ENCODE measurements at places on chromosomes 16 and 17.

DNA sequence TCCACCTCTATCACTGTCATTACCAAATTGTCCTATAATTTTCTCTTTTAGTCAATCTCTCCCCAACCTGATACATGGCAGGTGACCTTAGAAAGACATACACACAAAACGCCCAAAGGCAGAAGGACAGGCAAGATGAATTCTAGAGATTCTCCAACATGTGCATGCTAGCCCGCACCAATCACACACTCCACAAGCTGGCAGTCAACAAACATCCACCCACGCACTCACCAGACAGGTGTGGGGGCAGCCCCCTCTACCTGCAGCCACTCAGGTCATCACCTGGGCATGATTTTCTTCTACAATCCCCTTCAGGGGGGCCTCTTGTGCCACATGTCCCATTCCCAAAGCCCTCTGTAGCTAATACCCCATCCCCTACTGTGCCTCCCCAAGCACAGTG is 9.5 kb downstream of the MPP2 start:
- DNase-seq, result no peak

DNA sequence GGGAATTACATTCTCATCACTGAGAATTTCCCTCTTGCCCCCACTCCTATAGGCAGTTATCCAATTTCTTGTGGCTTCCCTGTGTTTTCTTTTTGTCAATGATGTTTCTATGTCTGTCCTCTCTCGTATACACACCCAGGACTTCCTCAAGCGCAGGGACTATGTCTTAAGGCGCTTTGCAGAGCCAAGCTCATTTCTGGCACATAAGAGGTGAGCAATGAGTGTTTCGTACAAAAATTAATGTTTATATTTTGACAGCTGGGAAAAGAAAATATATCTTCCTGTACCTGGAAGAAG is 947 bp downstream of the DDX42 start:
- DNase-seq, result no peak

DNA sequence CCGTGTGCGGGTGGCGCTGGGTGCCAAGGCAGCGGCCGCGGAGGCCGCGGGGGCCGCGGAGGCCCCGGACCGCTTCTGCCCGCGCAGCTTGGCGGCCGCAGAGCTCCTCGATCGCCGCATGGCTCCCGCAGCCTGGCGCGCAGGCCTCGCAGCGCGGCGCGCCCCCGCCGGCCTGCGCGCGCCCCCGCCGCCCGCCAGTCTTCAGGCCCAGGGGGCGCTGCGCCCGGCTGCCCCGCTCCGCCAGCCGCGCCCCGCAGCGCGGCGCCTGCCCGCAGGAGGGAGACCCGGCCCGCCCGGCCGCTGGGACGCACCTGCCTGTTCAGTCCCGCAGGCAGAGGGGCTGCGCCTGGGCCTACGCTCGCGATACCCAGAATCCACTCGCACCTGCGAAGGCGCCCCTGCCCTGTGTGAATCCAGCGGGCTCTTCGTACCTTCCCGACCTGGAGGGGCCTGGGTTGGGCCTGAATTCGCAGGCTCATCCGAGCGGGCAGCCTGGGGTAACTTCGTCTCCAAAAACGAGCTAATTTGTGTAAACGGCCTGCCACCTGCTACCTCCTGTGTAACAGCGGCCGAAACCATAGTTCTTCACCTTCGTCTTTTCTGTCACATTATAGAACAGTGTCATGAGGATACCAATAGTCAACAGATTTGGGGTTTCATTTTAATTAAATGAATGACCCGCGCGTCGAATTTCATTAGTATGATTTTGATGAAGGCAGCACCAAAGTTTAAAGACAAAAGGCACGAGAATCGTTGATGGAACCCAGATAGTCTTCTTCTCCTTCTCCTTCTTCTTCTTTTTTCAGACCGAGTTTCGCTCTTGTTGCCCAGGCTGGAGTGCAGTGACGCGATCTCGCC is at the start of gene CENPV:
TSS of gene CENPV (minus strand) at position 153 of the 858 bp plus-strand sequence. CDS start at position 120, 33 bp downstream.
- no peak for DNase-seq

GRCh38 chr17:17196776-17197175 is 9.4 kb downstream of the PLD6 start:
- no peak for DNase-seq

- no peak for DNase-seq
Measured at GRCh38 chr16:83743241-83743640, 64.5 kb upstream of the HSBP1 start.

GRCh38 chr16:71658771-71659170 is 32.8 kb downstream of the MARVELD3 start:
- no peak for DNase-seq

DNA sequence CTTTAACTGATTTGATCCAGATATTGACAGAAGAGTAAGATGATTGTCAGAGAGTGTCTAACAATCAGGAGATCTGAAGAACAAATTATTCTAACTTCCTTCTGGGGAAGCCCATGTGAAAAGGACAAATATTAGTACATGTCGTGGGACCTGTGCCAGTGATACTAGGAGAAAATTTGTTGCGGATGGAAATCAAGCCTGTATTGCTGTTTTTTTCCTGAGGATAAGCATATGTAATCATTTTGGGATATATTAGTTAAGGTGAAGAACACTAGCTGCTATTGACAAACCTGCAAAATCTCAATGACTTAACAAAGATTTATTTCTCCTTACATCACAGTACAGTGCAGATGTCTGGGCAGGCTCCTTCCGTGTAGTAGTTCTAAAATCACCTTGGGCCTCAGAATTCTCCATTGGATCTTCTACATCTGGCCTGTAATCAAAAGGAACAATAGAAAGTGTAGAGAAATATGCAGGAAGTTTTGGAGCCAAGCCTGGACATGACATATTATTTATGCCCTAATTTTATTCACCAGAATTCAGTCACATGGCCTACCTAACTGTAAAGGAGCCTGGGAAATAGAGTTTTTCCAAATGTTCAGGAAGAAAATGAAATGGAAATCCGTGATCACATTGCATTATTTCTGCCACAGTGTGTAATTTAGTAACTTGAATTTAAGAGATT is 58.3 kb downstream of the CYB561 start:
- DNase-seq, result no peak

DNA sequence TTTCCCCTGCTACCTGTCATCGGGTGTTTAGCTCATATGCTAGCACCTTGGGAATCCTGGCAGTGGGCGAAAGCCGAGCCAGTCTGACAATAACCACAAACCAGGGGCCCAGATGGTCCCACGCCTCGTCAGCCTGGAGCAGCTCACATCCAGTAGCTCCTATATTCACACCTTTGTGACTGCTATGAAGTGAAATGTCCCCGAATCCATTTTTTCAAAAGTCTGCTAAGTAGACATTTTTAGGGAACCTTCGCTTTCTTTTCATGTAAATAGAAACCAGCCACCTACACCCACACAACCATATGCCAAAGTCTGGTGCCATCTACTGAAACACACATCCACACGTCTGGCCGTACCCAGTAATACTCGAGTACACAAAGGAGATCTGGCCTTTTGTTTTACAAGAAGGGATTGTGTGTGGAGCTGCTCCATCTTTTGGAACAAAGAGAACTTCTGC is 176.8 kb downstream of the SLC39A11 start:
- DNase-seq, result no peak

- DNase-seq, result no peak
Measured at GRCh38 chr16:85258166-85258565, 145.9 kb upstream of the CIBAR2 start.

- DNase-seq, result peak; percentile 30
Measured at GRCh38 chr17:43211480-43212402, at the start of gene TMEM106A. TSS of gene TMEM106A (plus strand) at chr17:43211875. CDS start at chr17:43213042, 1,167 bp downstream.

DNA sequence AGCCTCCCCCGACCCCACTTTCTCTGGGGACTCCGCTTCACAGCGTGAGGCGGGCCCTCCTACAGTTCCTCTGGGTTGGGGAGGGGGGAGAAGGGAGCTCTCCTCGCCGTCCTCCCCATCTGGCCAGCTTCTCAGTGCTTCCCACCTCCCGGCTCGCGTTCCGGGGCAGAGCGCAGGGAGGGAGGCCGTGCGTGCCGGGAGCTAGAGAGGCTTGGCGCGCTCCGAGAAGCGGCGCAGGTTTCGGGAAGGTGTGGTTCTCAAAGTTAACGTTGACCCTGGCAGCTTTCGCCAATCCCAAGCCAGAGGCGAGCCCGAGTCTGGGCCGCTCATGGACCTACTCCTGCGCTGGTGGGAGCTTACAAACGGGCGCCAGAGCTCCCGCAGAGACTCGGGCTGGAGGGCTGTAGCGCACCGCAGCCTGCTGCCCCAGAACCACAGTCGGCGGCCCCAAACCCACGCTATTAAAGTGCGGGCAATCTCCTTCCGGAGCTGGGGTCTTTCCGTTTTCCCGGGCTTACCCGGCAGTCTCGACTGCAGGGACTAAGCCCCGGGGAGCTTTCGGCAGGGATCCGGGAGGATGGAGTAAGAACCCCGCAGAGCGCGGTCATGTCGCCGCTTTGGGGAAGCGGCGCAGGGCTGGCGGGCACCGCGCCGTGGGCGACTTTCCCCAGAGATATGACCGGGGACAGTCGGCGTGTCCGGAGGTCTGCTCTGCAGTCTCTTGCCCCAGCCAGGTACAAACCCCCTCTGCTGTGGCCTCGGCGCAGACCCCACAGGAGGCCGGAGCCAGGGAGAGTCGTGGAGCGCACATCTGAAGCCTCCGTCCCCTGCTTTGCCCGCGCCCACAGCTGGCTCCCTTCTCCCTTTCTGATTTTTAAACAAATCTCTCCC is 787 bp downstream of the CDH11 start:
- DNase-seq, result no peak

DNA sequence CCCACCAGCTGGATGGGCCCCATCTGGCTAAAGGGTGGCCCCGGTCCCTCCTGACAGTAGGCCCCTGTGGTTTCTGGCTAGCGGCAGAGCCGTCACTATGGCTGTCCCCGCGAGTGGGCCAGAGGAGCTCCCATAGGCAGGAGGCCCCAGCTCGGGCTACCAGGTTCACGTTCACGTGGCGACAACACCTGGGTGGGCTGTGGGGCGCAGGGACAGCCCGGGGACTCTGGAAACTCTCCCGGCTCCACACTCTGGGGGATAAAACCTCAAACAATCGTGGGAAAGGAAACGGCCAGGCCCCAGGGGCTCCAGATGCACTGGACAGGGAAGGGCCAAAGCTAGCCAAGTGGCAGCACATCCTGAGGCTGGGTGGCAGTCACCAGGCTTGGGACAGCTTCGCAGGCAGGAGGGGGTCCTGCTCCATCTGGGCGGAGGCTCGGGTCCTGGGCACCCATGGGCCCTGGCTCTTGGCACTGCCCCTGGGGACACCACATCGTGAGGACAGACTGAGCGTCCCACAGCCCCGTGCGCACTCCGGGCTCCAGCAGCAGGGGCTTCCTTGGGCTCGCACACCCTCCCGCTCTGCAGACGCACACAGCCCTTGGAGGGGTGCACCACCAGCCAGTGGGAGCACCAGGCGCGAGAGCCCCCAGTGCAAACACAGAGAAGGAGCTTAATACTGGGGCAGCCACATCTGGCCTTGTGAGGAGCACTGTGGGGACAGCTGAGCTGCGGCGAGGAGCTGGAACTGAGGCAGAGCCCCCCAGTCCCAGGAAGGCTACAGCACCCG is 4.4 kb downstream of the RNF166 start:
- no peak for DNase-seq

DNA sequence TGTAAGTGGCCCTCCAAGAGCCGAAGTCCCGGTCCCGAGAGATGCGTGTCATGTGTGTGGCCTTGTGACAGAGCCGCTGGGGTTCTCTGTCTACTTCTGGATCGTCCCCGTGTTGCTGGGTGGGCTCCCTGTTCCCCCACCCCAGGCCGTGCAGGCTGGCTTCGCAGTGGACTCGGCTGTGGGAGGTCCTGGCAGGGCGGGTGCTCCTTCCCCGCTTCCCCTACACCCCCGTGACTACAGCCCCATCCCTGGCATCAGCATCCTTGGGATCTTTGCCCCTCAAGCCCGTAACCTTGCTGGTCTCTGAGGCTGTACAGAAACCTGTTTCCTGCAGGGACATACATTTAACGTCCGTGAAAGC is 136.3 kb downstream of the BANP start:
- DNase-seq, result no peak

DNA sequence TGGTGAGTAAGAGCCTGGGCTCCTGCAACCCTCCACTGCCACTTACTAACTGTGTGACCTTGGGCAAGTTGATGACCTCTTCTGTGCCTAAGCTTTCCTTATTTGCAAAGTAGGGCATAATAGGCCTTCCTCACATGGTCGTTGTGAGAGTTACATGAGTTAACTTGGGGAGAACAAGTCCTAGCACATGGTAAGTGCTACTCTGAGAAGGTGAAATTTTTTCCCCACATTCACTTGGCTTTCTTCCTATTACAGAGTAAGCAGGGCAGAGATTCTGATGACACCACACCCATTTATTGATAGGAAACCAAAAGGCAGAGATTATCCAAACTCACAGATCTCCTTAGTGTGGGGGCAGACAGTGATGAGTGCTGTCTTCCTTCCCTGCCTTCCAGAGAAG is 1.6 kb downstream of the KCNH4 start:
- no peak for DNase-seq

GRCh38 chr17:68381076-68381900 is 76.0 kb downstream of the WIPI1 start:
- DNase-seq, result no peak

DNA sequence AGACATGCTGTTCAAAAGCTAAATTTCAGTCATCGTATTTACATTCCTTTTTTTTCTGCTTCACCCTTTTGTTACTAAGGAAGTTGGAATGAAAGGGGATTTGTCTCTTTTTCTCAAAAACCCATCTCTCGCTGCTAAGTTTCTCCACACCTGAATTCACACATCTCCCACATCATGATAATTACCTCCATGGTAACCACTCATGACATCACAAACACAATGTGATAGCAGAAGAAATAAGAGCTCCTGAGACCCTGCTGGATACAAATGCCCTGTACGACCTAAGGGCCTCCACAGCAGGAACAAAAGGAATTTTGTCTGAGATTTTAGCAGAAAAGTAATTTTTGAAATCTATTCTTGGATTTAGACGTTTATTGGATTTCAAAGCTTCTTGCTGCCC is 82.6 kb upstream of the GNAO1 start:
- DNase-seq, result no peak

- no peak for DNase-seq
Measured at GRCh38 chr16:54595621-54596020, 309.0 kb upstream of the IRX3 start.

- DNase-seq, result no peak
Measured at GRCh38 chr16:11869353-11870228, 18.2 kb upstream of the RSL1D1 start.

- DNase-seq, result peak; percentile 50
Measured at GRCh38 chr17:48215583-48216139, 108.1 kb downstream of the SNX11 start.

DNA sequence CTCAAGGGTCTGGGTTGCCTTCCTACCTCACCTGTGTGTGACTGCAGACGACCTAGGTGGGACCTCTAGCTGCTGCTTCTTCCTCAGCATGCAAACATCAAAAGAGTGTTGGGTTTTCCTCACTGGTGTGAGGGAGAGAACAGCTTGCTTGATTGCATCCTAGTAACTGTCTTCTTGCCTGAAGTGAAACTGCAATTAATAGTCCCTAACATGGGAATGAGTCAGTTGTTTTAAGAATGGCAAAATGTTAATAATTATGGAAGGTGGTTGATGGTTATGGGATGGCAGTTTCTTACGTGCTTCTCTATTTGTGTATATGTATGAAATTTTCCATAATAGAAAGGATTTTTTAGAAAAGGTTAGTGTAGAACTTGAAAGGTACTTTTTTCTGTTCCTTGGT is 5.9 kb downstream of the POLR2C start:
- DNase-seq, result no peak

GRCh38 chr17:67381929-67382257 is 4.8 kb downstream of the PITPNC1 start:
- no peak for DNase-seq

GRCh38 chr17:14042411-14042810 is 26.9 kb upstream of the COX10 start:
- DNase-seq, result no peak

GRCh38 chr17:46841561-46842379 is 9.6 kb upstream of the WNT9B start:
- no peak for DNase-seq

All from NCI-H2029 treated with DMSO at 0.1 percent for 48 hours (cell line).